Globus pallidus (tissue), 1 donor: ENCODE measurements at places on chromosomes 5 and 9.

DNA sequence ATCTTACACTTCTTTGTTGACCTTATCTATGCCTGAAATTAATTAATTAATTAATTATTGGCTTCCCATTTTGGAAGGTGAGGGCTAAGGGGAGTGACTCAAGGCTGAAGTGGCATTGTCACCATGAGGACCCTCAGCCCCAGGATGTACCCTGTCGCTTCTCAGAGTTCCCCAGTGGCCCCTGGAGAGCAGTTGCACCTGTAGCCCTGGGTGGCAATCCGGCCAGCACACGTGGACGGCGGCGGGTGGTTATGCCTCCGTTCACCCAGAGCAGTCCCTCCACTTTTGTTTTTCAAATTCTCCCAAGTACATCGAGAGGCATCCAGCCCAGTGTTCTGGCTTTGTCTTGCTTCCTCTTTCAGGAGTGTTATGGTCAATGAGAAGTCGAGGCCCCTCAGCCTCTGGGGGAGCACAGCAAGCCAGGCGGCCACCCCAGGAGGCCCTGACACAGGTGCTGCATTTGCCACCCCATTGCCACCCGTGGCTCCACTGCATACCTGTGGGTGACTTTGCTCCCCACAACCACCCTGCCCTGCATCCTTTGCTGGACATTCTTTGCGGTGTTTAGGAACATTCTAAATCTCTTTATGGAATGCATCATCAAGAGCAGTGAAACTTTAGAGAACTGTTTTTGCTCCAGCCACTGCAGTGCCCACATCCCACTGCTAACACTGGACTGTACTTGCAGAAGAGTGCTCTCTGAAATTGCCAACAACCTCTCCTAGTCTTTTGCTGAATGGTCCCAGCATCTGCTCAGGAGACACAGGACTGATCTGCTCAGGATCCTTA lies 11.5 kb upstream of the IRX2 start:
- DNase-seq = no peak

GRCh38 chr5:54073735-54074134 lies 236.6 kb downstream of the ARL15 start:
- DNase-seq = no peak

DNA sequence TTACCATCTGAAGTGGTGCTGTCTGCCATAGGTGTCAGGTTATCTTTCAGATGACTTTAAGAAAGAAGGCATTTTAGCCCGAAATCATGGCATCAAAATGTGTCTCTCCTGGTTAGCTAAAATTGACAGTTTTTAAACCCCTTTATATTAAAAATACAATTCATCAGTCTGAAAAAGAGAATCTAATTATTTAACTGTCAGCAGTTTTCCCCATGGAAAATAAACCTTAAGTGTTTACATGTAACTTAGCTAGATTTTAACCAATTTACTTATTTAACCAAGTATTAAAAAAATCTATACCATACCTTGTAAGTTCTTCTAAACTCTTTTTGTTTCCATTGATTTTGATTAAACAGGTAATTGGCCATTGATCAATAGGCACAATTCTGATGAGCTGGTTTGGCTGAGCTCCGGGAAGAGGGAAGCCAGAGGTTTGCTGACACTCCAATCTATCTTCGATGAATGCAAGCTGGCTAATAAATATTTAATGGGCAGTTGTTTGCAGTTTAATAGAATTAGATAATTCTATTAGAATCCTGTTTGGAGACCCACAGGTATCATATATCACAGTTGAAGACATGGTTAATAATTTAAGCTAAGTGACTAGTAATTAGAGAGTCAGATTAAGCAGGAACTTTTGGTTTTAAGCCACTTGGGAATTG lies 114.0 kb downstream of the MAT2B start:
- DNase-seq = no peak

GRCh38 chr9:133147412-133148198 lies 16.1 kb downstream of the GBGT1 start:
- peak; percentile 73 for DNase-seq

GRCh38 chr5:172052450-172053236 lies 46.2 kb upstream of the FBXW11 start:
- DNase-seq = no peak

DNA sequence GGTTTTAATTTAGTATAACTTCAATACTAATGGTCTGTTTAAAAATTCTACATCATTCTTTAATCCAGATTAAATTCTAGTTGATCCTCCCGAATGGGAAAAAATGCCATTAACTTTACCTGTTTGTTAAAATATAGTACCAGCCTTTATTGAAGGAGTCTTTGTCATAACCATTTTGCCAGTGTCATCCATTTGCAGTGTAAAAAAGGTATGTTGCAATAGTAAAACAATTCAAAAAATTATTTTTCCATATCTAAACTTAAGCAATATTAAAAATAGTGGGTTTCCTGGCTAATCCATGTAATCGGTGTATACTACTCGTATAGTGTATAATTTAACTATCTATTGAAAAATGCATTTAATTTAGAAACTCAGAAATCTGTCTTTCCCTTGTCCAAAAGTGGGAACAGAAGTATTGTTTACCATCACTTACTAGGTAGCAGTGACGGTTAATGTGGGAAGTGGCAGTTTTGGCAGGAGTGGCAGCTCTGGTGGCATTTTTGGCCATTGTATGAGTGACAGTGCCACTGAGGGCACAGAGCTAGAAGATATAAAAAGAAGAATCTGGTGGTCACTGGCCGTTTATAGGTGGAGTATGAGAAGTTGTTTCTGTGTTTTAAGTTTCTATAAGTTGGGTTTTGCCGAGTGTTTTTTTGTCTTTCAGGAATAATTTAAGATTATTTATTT lies 1.9 kb downstream of the AP3S1 start:
- no peak for DNase-seq

GRCh38 chr5:1660511-1660910 lies 136.8 kb upstream of the LPCAT1 start:
- no peak for DNase-seq

DNA sequence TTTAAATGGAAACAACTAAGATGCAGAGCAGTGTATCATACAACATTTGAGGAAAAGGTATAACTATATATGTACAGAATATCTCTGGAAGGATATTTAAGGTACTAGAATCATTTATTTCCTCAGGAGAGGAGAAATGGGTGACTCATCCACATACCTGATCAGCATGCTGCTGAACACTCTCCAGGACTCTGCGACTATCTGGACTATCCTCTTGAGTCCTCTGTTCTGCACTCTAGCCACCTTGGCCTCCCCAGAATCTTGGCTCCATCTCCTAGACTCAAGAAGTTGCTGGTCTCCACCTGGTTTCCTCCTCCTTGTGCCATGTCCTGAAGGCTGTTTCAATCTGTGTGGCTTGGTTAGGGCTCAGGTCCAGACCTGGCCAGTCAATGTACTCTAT lies 8.8 kb upstream of the PRDM6 start:
- no peak for DNase-seq
